Activated CD4-positive, alpha-beta memory T cell treated with anti-CD3 and anti-CD28 coated beads for 36 hours (primary cell): ENCODE measurements at places on chromosomes 4 and X.

- H3K27ac ChIP-seq, result no peak overlapping the region
- H3K4me3 ChIP-seq, result no peak overlapping the region
- H3K27me3 ChIP-seq, result no peaks in the 10 kb centered on the region
Observed at GRCh38 chr4:102687373-102687981, 73.3 kb downstream of the MANBA start.

GRCh38 chrX:43175434-43175833 is 397.5 kb upstream of the PPP1R2C start:
- no peak overlapping the region for H3K27ac ChIP-seq
- H3K4me3 ChIP-seq, result no peak overlapping the region
- H3K36me3 ChIP-seq, result peaks cover 2% of the 10 kb centered on the region
- DNase-seq, result no peak

GRCh38 chr4:147492761-147493160 is 11.9 kb downstream of the EDNRA start:
- no peak overlapping the region for H3K27ac ChIP-seq
- H3K4me1 ChIP-seq, result no peaks in the 10 kb centered on the region
- H3K4me3 ChIP-seq, result no peak overlapping the region
- H3K27me3 ChIP-seq, result peaks cover 7% of the 10 kb centered on the region

GRCh38 chr4:100795581-100795980 is 277.8 kb upstream of the EMCN start:
- H3K36me3 ChIP-seq, result no peaks in the 10 kb centered on the region
- DNase-seq, result no peak
- H3K27me3 ChIP-seq, result no peaks in the 10 kb centered on the region
- no peak overlapping the region for H3K4me3 ChIP-seq
- no peaks in the 10 kb centered on the region for H3K4me1 ChIP-seq

GRCh38 chr4:184534511-184535391 is 60.4 kb upstream of the IRF2 start:
- no peak for DNase-seq
- H3K4me3 ChIP-seq, result peak overlapping the region; percentile 45
- peaks cover 39% of the 10 kb centered on the region for H3K4me1 ChIP-seq
- no peaks in the 10 kb centered on the region for H3K27me3 ChIP-seq

GRCh38 chrX:133685822-133686221 is 270.5 kb upstream of the GPC4 start:
- H3K36me3 ChIP-seq, result no peaks in the 10 kb centered on the region
- H3K4me3 ChIP-seq, result no peak overlapping the region
- H3K27me3 ChIP-seq, result no peaks in the 10 kb centered on the region
- H3K4me1 ChIP-seq, result peaks cover 2% of the 10 kb centered on the region
- no peak overlapping the region for H3K27ac ChIP-seq
